ENCODE measurements at places on chromosomes 4 and X.

DNA sequence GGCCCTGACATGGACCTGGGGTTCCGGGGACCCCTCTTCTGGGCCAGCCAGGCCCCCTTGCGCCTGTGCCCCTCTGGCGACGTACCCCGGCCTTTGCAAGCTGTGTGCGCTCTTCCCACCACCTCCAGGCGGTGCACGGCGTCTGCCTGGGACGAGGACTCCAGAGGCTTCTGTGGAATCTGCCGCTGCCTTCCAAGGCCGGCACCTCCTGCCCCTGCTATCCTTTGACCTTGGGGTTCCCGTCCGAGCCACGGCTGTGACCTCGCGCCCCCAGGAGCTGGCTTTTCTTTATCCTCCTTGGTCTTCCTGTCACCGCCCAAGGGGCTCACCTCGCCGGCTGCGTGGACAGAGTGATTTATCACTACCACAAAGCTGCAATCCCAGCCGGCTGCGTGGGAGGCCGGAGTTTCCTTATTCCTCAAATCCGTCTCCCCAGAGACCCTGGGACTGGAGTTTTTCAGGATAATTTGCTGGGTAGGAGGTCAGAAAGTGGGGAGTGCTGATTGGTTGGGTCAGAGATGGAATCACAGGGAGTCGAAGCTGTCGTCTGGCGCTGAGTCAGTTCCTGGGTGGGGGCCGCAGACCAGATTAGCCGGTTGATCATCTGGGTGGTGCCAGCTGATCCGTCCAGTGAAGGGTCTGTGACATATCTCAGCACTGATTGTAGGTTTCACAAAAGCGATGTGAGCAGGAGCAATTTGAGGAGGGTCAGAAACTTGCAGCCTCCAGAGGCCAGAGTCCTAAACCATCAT is 19.8 kb upstream of the PLCXD1 start:
- no peak for DNase-seq

- no peak for DNase-seq
Measured at GRCh38 chr4:174036576-174036975, 246.9 kb downstream of the FBXO8 start.

- DNase-seq, result no peak
Measured at GRCh38 chrX:125544031-125544660, 224.5 kb downstream of the TEX13C start.

GRCh38 chr4:80266902-80267380 is 477 bp downstream of the FGF5 start:
- no peak for DNase-seq

- DNase-seq, result no peak
Measured at GRCh38 chrX:151151665-151152267, 24.6 kb upstream of the GPR50 start.

DNA sequence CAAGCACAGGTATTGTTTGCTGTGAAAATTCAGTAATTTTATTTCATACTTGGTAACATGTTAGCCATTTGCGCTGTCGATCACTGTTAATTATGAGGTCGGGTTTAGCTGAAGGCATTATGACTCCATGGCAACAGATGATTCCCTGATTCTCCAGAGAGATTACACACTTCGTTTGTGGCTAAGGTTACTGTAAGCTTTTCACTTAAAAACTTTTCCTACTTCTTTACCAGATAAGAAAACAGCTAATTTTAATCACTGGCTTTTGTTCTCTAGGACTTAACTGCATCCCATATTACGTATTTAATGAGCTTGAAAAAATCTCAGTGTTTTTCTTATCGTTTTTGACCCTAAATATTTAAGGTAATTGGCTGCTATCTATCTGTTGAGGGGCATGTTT is 2.1 kb downstream of the GSTCD start:
- DNase-seq, result no peak

GRCh38 chr4:151152028-151152427 is 52.6 kb downstream of the RPS3A start:
- DNase-seq, result no peak

- DNase-seq, result no peak
Measured at GRCh38 chrX:150375243-150375770, 12.2 kb downstream of the MAMLD1 start.

- no peak for DNase-seq
Measured at GRCh38 chrX:86910602-86911311, 606.8 kb upstream of the KLHL4 start.

All from GM12892 (cell line).